ENCODE measurements at places on chromosomes 2 and 18.

DNA sequence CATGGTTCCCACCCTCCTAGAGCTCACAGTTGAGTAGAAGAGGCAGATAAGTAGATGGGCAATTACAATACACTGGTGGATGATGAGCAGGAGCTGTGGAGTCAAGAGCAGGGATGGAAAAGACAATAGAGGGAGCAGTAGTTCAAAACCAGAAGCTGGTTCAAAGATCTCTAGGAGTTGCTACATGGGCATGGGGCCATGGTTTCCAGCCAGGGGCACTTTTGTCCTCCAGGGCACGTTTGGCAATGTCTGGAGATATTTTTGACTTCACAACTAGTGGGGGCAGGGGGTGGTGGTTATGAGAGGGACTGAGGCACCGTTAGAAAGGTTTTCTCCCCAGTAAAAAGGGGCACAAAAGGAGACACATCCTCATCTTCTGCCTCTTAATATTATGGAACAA, 236.0 kb downstream of the DYSF start:
- DNase-seq, result no peak

GRCh38 chr18:3193331-3193730, 26.4 kb downstream of the MYOM1 start:
- DNase-seq, result no peak

GRCh38 chr2:235752846-235753245, 259.0 kb downstream of the AGAP1 start:
- no peak for DNase-seq

DNA sequence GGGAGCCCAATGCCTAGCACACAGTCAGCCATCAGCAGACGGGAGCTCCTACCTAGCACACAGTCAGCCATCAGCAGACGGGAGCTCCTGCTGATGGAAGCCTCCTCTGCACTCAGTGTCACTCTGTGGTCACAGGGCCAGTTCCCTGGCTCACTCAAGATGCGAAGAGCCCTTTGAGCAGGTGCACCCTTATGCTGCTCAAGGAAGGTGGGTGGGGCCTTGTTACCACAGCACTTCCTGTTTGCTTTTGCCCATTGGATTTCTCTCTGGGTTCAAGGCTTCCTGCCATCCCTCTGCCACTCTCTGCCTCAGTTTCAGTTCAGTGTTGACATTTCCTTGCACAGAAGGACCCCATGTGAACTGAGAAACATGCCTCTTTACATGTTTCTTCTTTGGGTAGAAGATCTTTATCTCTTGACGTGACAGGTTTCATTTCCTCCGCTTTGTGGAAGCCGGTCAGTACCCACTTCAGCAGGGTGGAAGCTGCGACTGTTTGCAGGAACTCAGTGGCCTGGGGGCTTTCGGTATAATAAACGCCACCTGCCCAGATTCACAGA, 11.6 kb downstream of the TRIB2 start:
- DNase-seq, result no peak

GRCh38 chr2:74347742-74348141, 4.5 kb upstream of the SLC4A5 start:
- DNase-seq, result no peak

DNA sequence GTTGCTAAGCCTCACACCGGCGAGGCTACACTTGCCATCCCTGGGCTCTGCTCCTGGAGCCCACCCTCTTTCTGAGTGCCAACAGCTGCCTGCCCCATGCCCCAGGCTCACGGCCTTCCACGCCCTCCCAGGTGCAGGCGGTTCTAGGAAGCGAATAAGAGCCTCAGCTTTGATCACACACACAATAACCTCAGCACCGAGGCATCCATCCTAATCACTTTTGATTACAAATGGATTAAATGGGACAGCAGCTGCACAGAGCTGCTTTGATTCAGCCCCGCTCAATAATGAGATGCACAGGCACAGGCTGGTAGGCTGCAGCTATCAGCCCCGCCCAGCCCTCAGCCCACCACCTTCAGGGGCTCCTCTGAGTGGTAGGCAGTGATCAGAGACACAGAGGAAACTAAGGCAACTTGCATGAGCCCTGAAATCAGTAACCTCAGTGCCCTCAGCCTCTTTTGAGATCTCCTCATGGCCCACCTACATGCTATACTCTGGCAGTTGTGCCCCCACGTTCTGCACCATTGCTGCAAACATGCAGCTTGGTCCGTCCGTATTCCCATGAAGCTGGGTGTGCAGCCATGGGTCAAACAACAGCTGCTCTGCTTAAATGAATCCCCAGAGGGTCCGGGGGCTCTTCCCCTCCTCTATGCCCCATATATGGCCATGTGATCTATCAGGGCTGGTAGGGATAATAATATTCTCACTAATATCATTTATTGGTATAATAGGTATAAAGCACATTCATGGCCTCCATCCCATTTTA, 171.4 kb downstream of the SETBP1 start:
- no peak for DNase-seq

DNA sequence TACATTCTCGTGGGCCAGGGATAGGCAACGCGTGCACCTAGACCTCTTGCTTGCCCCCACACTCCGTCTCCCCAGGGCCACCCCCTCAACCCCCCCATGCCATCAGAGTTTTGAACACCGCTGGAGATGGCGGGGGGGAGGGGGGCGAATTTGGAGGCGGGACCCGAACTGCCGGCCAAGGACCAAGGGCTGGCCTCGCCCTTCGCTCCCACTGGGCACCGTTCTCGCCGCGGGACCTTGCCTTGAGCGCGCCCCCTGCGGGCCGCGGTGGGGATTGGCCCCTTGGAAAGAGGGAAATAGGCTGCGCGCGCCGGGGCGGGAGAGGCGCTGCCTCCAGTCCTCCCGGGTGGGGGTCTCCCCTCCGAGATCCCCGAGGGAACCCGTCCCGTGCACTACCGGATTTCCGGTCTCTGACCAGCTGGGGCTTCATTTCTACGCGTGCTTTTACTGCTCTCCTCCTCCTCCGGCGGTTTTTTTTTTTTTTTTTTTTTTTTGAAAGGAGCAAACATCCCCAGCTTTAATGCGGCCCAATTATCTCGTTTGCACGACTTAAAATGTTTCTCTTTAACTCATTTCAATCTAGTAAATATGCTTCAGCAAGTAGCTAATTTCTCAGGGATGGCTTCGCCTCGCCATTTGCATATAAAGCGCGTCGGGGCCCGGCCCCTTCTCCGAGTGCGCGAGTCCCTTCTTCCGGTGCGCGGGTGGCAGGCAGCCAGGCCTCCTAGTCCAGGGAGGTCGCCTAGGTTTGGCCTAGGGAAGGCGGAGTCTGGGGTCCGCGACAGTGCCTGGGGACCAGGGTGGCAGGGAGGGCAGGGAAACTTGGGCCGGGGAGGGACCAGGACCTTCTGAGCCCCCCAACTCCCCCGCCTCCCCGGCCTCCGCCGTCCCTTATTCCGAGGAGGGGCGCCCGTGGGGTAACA, 10.0 kb upstream of the GBX2 start:
- DNase-seq, result peak; percentile 79

GRCh38 chr18:23143016-23143814, 7.9 kb downstream of the CABLES1 start:
- no peak for DNase-seq

GRCh38 chr2:196259507-196260481, 88.4 kb upstream of the STK17B start:
- peak; percentile 28 for DNase-seq

DNA sequence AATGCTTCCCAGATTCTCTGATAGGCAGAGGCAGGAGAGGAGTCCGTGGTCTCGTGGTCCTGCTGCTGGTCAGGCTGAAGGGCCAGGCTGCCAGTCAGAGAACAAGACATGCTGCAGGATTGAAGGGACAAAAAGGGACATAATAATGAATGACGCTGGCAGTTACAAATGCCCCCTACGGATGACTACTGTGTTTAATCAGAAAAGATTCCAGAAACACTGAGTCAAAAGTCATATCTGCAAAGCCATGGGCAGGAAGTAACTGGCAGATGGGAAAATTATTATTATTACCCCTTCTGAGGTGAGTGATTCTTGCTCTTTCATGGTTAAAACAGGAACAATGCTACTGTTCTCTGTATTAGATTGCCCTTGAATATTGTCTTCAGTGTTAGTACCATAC, 19.0 kb downstream of the LCT start:
- no peak for DNase-seq

DNA sequence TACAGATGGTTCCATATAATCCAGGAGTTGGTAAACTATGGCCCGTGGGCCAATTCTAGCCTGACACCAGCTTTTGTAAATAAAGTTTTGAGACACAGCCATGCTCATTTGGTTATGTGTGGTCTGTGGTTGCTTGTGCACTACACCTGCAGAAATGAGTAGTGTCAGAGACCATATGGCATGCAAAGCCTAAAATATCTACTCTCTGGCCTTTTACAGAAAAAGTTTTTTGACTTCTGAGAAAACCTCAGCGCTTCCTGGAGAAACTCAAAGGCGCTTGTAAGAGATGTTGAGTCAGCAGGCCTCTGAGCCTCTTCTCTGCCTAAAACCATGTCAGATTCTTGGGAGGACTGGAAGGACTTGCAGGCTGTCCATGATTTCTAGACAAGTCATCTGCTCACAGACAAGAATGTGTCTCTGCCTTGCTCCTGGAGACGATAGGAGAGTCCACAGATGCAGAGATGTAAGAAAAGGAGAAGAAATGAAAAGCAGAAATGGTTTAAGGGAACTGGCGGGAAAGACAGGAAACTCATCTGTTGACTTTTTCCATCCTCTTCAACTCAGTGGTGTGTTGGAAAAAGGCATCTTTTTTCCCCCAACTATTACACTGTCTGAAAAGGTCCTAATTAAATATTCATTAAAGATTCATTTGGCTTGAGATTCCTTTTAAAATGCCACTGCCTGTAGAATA, 5.2 kb downstream of the TTC39C start:
- DNase-seq, result no peak

DNA sequence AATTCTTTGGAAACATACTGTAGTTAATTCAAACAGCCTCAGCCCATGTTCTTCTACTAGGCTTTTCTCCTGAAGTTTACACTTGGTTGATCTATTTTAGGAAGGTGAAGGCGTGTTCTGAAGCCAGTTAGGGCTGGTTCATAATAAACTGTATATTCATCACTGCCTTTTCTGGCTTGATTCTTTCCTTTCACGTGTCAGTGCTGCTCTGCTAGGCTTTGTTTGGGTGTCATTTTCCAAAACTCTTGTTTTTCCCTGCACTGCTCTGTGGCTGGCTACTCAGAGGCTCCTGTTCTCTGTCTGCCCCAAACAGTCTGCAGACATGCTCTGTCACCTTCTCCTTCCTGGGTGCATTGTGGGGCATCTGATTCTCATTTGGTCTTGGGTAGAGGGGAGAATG, 136.1 kb downstream of the PARD3B start:
- no peak for DNase-seq

DNA sequence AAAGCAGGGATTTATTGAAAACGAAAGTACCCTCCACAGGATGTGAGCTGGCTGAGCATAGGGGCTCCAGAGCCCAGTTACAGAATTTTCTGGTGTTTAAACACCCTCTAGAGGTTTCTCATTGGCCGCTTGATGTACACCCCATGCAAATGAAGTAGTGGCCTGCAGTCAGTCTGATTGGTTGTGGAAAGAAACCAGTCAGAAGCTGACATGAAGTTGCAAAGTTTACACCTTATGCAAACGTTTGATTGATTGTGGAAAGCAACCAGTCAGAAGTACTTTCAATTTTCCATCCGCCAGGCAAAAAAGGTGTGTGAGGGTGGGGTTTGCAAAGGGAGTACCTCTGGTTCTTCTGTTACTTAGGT, 62.3 kb downstream of the VWA3B start:
- peak; percentile 84 for DNase-seq

DNA sequence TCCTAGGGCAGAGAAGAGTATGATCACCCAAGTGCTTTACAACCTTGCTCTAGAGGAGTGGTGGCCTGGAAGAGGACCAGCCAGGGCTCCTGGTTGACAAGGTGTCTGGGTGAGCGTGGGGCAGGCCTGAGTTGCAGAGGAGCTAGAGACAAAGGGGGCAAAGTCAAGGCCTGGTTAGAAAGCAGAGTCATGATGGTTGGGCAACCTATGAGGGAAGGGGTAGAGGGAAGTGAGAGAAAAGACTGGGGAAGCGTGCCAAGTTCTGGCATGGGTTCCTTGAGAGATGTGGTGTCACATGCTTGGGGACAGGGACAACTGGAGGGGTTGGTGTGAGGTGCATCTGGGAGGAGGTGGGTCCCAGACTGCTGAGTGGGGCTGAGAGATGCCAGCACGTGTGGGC, 13.5 kb downstream of the ZFP36L2 start:
- no peak for DNase-seq

DNA sequence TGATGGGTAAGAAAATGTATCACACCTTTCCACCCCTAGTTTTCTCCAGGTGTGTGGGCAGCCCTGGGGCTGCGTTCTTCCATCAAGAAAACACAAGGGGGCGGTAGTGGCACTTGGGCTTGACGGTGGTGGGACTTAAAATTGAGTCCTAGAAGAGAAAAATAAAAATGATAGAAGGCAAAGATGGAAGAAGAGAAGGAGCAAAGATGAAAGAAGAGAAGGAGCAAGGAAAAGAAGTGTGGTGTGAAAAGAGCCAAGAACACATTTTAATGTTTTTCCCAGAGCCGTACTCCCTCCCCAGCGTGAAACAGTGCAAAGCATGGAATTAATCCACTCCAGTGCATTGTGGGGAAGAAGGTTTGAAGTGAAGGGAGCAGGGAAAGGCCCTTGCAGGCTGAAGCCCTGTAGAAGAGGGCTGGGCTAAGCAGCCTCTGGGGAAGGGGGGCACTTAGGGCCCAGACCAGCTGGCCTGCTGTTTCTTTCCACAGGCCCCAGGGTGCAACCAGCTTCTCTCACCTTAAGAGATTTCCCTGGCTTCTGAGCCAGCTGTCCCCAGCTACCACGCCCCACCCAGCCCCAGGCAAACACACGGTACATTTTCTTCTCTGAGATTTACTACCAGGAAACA, 256.8 kb downstream of the RNF152 start:
- DNase-seq, result peak; percentile 68

DNA sequence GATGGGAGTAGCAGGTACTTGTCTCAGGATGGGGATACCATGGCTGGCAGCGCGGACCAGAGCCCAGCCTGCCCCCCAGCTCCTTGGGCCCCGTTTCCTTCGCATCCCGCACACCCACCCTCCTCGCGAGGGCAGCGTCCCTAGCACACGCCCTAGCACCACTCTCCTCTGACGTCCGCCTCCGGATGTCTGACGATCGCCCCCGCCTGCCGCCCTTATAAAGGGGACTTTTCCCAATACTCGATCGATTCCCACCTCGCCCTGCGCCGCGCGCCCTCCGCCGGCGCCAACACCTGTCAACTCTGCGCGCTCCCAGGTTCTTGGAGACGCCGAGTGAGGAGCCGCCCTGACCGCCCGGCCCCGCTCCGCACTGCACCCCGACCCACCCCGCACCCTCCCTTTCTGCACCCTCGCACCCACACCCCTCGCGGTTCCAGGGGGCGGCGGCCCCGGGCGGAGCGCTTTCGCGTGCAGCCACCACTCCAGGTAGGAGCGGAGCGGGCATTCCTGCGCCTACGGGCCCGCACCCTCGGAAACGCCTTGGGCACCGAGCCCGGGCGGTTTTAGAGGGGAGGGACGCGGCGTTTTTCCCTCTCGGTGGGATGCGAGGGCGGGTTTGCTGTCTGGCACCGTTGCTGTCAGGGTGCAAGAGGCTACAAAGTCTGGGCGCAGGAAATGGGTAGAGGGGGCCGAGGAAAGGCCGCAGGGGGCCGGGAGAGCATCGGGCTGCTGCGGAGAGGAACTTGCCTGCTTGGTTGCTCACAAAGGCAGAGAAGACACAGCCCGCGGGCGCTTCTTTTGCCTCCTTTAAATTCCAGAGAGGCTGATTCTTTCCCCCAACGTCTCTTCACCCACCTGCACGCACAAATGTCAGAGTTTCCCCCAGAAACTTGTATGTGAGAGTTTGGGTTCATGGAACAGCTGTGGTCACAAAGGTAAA, at the start of gene SLC5A7:
Gene SLC5A7, plus strand, starts transcription at position 247 of the 940 bp plus-strand sequence. CDS start 1,632 bp downstream, outside the sequence.
- peak; percentile 18 for DNase-seq

- DNase-seq, result no peak
These were observed 71.7 kb downstream of the IKZF2 start for GRCh38 chr2:213079756-213080155.

GRCh38 chr2:241279413-241279812, 36.1 kb downstream of the HDLBP start:
- no peak for DNase-seq

GRCh38 chr2:176979981-176980710, 232.4 kb upstream of the HNRNPA3 start:
- DNase-seq, result no peak
